ENCODE measurements at places on chromosomes 12 and 14. TPM values are rescaled to one million over a fixed set of nuclear protein-coding genes. Genes with fewer than 3 reads are reported as not detected.

POTEG gene
- 0.12 TPM for total RNA-seq

- DNase-seq = no peak
These were observed 43.0 kb upstream of the LRRC10 start for GRCh38 chr12:69653703-69654102.

DNA sequence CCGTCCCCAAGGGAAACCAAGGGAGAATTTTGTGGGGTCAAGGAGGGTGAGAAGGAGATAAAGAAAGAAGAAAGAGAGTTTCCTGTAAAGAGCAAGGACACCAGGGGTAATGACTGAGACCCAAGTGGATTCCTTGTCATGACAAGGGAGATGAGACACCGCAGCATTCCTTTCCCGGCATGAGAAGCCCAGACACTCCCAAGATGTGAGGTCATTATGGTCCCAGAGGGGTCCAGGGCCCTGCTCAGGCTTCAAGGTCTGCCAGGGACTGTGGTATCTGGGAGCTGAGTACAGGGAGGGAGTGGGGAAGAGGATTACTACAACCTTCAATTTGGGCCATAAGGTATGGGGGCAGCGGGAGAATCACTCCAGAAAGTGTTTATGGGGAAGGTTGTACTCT lies 58.1 kb downstream of the SPTB start:
- DNase-seq = no peak

- DNase-seq = peak; percentile 87
These were observed 616.3 kb downstream of the LRFN5 start for GRCh38 chr14:42222924-42223471.
